Hepatic stellate cell (primary cell): ENCODE measurements at places on chromosomes 11 and 22.
A peak's percentile ranks its signal among the peaks of the same experiment; 100 is the strongest.

DNA sequence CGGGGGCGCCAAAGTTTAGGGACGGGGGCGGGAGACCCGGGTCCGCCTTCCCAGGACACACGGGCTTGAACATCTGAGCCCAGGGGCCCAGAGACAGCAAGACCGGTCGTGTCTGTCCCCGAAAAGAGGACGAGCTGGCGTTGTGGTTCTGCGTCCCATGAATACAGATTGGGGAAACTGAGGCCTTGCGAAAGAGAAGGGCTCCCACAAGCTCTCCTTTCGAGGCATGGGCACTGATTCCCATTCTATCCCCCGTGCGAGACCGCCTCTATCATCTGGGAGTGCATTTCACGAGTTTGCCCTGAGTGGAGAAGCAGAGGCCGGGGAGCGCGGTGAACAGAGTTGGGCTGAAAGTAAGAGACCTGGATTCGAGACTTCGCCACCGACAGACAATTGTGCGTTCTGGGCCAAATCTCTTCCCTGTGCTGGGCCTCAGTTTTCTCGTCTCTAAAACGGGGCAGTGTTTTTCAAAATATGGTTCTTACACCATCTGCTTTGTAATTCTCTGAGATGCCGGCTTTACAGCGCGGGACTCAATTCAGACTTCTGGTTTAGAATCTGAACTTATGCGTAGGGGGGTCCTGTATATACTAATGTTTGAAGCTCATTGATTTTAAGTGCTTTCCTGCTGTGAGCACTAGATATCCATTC is 471 bp downstream of the RNF185 start:
- no peak for DNase-seq

DNA sequence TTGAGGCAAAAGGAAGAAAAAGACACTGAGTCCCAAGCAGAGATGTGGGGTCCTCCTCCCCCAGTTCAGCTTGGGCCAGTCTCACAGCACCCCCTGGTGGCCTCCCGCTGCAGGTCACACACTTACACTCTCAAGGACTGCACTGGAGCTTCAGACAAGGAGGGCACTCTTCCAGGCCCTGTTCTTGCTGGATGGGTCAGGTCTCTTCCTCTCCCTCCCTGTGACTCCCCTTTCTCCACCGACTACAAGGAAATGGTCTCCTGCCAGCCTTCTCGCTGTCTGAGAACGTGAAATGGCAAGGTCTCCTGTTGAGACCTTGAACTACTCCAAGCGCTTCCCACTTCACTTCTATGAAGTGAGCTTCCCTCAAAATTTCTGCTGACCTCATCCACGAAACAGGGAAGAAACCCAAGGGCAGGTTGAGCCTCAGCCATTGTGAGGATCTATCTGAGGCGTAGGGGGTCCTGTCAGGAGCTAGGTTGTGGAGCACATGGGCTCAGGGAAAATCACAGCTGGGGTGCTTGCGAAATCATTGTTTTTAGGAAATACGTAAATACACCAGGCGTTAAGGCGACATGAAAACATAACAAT is 11.2 kb upstream of the IGLL1 start:
- peak; percentile 71 for DNase-seq

GRCh38 chr11:110629594-110629993 is 82.6 kb downstream of the ARHGAP20 start:
- no peak for DNase-seq

- no peak for DNase-seq
Observed at GRCh38 chr11:119713359-119714040, 15.5 kb downstream of the NECTIN1 start.

GRCh38 chr11:120810251-120810650 is 213.7 kb upstream of the TBCEL start:
- peak; percentile 24 for DNase-seq

- DNase-seq: no peak
Observed at GRCh38 chr22:49986325-49986724, 25.8 kb downstream of the PIM3 start.

DNA sequence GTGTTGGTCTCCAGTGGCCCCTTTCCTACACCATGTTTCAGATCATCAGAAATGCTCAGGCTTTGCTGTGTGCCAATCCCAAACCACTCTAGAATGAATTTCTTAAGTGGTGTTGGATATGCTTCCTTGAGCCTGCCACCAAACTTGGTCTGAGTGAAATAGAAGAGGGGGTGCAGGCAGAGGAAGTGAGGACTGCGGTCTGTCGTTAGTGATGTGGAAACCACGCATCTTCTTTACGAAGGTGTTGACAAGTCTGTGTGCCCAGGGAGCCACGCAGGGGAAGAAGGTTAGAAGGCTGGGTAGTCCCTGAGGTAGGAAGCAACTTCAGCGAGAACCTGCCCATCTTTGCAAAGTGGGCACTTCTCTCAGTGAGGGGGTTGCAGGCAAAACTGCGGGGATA is 187.4 kb upstream of the NAV2 start:
- no peak for DNase-seq

- DNase-seq: peak; percentile 19
Observed at GRCh38 chr11:124970925-124971324, 16.9 kb downstream of the CCDC15 start.

DNA sequence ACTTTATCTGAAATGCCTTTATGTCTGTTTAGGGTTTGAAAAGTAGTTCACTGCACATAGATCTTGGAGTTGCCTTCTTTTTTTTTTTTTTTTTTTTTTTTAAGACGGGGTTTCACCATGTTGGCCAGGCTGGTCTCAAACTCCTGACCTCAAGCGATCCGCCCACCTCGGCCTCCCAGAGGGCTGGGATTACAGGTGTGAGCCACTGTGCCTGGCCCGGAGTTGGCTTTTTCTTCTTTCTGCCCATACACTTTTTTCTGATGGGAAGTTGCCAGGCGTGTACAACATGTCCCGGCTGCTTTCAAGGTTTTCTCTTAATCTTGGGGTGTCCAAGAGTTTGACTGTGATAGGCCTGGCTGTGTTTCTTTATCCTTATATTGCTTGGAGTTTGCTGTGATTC is 12.9 kb upstream of the GNB1L start:
- no peak for DNase-seq

DNA sequence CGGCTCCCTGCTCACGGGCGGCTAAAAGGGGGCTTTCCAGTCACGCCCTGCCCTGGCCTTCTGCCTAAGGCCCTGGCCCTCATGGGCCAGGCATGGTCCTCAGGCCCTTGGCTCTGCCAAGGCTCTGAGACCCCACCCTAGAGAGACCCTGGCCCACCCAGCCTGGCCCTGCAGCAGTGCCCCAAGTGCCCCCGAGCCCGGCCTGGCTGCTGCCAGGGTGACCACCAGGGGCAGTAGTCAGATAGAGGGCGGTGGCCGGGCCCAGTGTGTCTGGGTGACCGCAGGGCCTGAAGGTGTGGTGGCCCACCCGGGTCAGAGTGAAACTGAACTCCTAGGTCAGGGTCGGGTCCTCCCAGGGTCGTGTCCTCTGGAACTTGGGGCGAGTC is 29.4 kb upstream of the CCDC188 start:
- DNase-seq: no peak

GRCh38 chr22:49244466-49245420 is 582.9 kb downstream of the BRD1 start:
- no peak for DNase-seq

DNA sequence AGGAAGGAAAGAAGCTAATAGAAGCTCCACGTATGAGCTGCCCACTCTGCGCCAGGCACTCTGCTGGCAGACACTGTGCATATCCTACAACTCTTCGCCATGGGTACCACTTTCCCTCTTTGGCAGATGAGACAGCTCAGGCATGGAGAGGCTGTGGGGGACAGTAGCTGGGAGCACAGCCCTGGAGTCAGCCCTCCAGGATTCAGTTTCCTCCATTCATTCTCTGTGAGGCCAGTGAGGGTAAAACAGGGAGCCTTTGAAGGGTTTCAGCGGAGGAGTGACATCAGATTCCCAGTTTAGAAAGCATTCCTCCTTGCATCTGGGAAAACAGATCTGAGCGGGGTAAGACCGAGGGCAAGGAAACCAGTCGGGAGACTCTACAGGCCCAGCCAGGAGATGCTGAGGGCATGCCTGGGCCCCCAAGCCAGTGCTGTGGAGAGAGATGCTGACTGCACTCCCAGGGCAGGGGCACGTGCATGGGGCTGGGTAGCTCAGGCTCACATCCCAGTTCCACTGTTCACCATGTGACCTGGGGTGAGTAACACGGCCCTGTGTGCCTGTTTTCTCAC is 58.3 kb upstream of the EMID1 start:
- DNase-seq: peak; percentile 26

- peak; percentile 43 for DNase-seq
Observed at GRCh38 chr11:122367809-122368231, 251.8 kb upstream of the BLID start.

GRCh38 chr22:17172029-17172833 is 13.2 kb upstream of the HDHD5 start:
- DNase-seq: no peak

GRCh38 chr22:27482402-27482801 is 319.2 kb downstream of the MN1 start:
- DNase-seq: no peak

GRCh38 chr11:14267861-14268635 is 90.9 kb downstream of the RRAS2 start:
- no peak for DNase-seq

GRCh38 chr22:24093855-24094254 is 82.8 kb downstream of the CABIN1 start:
- DNase-seq: no peak

- DNase-seq: no peak
Observed at GRCh38 chr11:73236854-73237253, 18.8 kb downstream of the P2RY2 start.

- peak; percentile 38 for DNase-seq
Observed at GRCh38 chr11:113778111-113778910, 1.3 kb upstream of the CLDN25 start.

DNA sequence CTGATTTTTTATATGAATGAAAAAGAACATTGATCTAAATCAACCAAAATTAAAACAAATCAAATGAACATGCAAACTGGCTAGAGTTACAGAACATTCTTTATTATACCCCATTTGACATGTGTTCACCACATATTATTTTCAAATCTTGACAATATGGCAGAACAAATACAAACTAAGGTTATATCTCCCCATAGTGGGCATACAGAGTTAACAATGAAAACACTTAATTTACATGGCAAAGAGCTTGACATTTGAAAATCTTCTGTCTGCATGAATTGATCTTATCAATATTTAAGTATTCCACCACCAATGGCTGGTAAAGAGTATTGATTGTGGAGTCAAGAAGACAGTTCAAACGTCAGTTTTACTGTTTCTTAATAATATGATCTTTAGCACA is 197.9 kb upstream of the ANO3 start:
- DNase-seq: no peak

DNA sequence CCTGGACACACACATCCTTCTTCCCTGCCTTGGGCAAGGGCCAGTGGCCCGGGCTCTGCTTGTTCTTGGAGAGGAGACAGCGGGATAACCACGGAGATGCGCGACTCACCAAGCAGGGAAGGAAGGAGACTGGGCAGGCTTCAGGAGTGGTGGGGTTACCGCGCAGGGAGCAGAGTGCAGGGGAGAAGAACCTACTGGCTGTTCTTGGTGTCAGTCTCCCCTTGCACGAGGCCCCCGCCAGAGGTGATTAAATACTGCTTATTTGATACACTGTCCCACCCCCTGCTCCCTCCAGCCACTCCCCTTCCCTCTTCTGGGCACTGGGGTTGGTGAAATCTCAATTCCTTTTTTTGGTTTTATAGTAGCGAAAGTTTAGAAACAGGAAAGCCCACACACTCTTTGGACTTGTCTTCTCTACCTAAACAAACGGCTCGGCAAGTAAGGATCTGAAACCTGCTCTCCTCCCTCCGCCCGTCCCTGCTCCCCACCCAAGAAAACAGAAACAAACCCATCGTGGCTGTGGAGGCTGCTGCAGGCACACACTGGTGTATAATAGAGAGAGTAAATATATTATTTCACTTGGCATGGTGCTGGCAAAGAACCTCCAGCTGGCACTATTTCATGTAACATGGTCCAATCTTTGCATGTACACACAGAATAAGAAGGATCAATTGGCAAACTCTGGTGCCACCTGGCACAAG is 10.8 kb downstream of the LARGE2 start:
- DNase-seq: no peak
